ENCODE measurements at places on chromosomes 2 and 18.

DNA sequence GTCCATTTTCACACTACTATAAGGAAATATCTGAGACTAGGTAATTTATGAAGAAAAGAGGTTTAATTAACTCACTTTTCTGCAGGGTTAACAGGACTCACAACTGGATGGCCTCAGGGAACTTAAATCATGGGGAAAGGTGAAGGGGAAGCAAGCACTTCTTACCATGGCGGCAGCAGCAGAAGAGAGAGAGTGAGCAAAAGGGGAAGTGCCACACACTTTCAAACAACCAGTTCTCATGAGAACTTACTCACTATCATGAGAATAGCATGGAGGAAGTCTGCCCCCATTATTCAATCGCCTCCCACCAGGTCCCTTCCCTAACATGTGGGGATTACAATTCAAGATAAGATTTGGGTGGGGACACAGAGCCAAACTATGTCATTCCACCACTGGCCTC lies 55.1 kb upstream of the NETO1 start:
- DNase-seq = no peak

DNA sequence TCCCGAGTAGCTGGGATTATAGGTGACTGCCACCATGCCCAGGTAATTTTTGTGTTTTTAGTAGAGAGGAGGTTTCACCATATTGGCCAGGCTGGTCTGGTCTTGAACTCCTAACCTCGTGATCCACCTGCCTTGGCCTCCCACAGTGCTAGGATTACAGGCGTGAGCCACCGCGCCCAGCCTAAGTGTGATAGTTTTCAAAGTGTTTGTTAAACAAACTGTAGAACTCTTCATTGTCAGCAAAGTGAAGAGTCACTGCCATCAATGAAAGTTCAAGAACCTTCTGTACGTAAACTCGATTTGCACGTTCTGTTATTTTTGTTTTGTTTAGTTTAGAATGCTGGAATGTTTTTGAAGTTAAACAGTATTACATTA lies 18.0 kb upstream of the SOS1 start:
- DNase-seq = no peak

DNA sequence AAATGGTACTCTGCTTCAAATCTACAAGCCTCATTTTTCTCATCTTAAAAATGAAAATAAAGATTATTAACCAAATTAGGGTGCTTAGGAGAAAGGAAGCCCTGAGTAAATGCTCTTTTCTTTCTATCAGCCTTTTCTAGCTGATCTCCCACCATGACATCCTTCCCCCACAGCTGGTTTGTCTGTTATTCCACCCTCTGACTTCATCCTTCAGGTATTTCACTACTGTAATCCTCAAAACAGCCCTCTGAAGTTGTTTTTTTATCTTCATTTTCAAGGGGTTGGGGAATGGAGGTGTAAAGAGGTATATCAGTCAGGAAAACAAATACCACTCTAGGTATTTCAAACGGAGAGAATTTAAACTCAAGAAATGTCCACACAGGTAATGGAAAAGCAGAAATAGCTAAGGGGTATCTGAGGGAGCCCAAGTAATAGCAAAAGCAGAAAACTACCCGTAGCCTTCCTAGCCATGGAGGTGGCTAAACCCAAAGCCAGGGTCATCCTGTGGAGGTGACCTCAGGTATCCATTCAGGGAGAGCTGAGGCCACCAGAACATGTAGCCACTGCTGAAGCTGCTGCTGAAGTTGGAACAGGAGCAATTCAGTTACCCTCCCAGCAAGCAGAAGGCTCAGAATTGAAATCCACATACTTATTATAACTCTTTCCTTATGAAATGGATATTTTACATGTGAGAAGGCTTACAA lies 990.9 kb upstream of the ACVR2A start:
- no peak for DNase-seq

GRCh38 chr2:44063033-44063432 lies 67.2 kb upstream of the LRPPRC start:
- no peak for DNase-seq

- DNase-seq = no peak
Measured at GRCh38 chr18:52342456-52342855, 2.5 kb downstream of the DCC start.

GRCh38 chr18:51006061-51006818 lies 23.8 kb upstream of the SMAD4 start:
- DNase-seq = no peak

DNA sequence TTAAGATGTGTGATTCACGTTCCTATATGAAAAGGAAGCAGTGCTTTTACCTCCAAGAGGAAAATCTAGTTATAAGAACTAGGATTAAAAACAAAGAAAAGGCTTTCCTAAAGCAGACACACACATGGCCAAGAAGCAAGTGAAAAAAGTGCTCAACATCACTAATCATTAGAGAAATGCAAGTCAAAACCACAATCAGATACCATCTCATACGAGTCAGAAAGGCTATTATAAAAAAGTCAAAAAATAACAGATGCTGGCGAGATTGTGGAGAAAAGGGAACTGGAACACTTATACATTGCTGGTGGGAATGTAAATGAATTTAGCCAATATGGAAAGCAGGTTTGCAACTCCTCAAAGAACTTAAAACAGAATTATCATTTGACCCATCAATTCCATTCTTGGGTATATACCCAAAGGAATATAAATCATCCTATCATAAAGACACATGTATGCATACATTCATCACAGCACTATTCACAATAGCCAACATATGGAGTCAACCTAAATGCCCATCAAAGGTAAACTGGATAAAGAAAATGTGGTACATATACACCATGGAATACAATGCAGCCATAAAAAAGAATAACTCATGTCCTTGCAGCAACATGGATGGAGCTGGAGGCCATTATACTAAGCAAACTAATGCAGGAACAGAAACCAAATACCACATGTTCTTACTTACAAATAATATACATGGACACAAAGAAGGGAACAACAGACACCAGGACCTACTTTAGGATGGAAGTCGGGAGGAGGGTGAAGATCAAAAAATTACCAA lies 285.3 kb downstream of the RAD51AP2 start:
- no peak for DNase-seq

- DNase-seq = no peak
Measured at GRCh38 chr18:62702259-62702658, 13.1 kb upstream of the PHLPP1 start.

DNA sequence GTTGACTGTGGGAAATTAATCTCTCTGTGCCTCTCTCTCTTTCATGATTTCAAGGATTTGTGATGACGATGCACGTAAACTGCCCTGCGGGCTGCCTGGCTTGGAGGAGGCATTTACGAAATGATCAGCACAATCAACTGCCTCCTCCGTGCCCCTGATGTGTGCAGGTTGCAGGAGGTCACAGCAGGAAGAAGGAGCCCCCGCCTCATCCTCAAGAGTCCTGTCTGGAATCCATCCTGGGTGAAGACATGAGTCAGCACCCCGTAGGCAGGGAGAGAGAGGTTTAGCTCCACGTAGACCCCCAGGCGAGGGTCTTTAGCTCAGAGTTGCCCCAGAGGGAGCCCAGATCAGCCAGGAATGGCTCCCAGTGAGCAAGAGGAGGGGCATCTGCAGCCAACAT lies 17.1 kb upstream of the TEX51 start:
- no peak for DNase-seq

DNA sequence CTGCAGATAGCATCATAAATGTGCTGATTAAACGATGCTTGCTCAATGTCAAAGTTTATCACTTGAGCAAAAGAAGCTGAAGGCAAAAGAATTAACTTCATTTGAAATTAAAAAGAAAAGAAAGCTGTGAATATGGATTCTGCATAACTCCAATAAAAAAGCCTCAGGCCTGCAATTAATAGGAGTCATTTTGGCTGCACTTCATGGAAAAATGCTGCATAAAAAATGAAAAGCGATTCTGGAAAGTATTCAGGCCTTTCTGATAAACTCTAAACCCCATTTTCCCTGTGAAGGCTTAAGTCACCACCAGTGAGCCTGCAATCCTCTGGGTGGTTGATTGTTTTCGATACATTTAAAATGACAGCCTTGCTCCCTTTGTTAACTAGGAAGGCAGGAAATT lies 1793.4 kb downstream of the SUCLG1 start:
- DNase-seq = no peak

- no peak for DNase-seq
Measured at GRCh38 chr2:5609201-5609600, 83.0 kb upstream of the SOX11 start.

- no peak for DNase-seq
Measured at GRCh38 chr2:120167272-120167671, 55.9 kb downstream of the TMEM185B start.
